Stimulated activated CD8-positive, alpha-beta memory T cell treated with anti-CD3 and anti-CD28 coated beads, Interleukin-4, amount 100 ng/mL, for 1 hour (primary cell): ENCODE measurements at places on chromosomes 2 and 18.

- no peak for DNase-seq
Measured at GRCh38 chr2:215313255-215313613, 1.4 kb downstream of the ATIC start.

DNA sequence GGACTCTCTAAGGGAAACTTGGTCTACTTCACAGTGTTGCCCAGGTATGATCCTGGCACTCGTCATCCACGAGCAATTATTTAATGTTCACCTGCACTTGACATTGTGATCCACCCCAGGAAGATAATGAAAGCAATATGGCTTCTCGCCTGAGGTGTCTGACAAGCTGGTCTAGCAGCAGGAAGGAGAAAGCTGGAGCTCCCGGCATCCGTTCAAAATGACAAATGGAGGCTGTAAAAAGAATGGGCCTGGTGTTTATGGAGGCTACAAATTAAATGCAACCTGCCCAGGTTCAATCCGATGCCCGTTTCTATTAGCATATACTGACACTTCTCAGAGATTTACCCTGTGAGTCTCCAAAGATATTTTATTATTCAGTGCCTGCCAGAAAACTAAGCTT is 317.6 kb downstream of the CTNNA2 start:
- no peak for DNase-seq

- no peak for DNase-seq
Measured at GRCh38 chr2:105181282-105181681, 60.3 kb upstream of the GPR45 start.

DNA sequence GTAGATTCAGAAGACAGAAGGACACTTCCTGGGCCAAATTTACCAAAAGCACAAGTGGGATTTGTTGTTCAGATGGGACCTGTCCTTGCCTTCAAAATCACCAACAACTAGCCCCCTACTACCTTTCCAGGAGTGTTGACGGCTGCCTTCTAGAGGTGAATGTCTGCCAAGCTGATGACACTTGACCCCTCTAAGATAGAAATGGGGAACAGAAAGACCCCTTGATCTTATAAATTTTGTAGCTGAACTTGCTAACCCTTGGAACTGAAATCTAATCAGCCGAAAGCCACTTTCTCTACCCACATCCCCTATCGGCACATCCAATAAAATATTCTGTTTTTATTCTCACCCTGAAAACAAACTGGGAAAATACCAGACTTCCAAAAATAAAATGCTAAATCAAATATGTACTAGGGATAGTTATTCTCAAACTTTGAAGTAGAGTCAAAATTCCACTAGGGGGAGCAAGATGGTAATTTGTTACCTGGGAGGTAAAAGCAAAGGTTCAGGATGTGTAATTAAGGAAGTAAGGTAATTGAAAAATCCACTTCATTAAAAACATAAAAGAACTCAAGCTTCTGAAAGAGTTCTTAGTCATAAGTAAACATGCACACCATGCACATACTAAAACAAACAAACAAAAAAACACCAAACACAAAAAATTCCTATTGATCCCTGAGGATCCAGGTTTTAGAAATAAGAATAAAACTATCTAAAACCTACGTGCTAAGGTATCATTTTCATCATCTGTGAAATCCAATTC is 119.2 kb downstream of the ANKRD44 start:
- DNase-seq: no peak

DNA sequence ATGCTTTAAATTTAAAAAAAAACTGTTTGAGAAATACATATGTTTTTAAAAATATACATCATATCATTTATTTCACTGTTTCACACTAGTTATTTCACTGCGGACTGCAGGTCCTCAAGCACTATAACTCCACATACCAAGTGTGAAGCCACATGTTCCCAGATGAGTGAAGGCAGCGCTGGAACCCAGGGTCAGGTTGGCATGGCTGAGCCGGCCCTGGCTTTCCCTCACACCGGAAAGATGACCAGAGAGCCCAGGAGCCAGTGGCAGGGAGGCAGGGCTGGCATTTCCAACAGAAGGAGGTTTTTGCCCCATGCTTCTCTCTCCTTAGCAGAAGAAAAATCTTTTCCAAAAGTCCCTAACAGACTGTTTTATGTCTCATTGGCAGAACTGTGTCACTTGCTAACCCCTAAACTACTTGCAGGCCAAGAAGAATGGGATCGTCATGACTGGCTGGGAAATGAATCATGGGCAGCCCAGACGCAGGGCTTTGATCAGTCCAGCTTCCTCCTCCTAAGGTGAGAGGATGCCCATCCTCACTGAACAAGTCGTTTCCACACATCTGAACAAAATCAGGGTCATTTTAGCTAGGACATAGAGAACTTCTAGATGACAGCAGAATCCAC is 287.6 kb upstream of the HNRNPA3 start:
- DNase-seq: no peak

DNA sequence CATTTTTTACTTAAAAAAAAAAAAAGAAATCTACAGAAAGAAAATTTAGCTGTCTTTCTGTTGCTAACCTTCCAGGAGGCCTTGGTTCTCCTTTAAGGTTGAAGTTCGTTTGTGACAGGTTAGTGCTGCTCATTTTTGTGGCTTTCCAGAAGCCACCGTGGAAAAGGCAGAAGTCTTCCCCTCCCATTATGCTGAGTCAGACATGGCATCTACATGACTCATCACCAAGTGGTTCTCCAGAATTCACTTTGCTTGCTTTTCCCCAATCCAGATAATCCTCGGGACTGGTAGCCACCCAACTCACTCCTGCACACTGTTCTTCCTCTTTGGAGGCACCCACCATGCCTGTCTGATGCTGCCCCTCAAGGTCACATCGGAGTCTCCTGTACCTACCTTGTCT is 228.7 kb downstream of the PIK3C3 start:
- DNase-seq: no peak

DNA sequence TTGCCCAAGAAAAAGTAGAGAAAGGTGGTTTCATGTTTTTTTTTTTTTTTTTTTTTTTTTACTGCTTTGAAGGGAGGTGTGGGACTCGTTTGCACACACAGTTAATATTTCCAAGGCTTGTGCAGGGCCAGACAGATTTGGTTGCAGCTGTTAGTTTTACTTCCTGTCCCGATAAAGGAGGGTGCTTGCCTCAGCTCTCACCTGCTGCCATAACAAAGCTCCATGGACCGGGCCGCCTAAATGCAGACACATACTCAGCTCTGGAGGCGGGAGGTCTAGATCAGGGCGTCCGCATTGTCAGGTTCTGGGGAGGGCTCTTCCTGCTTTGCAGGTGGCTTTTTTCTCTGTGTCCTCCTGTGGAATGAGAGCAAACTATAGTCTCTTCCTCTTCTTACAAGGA is 69.9 kb downstream of the ODC1 start:
- DNase-seq: no peak

GRCh38 chr18:67672155-67672554 is 155.6 kb upstream of the DSEL start:
- no peak for DNase-seq

DNA sequence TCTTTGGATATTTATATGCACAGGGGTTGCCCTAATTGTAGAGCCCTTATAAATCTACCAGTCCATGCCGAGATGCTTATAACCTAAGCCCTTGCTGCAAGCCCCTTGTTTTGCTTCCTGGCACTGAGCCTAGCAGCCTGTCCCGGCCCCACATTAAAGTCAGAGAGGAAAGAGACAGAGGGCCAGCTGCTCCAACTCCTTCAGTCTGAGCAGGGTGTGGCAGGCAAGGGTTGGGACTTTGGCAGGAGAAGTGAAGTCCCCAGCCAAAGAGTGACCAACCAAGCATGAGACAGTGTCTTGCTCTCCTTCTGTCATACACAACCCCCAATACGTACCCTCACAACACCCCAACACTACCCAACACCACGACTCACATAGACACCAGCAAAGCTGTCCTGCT is 54.7 kb upstream of the FZD7 start:
- no peak for DNase-seq

DNA sequence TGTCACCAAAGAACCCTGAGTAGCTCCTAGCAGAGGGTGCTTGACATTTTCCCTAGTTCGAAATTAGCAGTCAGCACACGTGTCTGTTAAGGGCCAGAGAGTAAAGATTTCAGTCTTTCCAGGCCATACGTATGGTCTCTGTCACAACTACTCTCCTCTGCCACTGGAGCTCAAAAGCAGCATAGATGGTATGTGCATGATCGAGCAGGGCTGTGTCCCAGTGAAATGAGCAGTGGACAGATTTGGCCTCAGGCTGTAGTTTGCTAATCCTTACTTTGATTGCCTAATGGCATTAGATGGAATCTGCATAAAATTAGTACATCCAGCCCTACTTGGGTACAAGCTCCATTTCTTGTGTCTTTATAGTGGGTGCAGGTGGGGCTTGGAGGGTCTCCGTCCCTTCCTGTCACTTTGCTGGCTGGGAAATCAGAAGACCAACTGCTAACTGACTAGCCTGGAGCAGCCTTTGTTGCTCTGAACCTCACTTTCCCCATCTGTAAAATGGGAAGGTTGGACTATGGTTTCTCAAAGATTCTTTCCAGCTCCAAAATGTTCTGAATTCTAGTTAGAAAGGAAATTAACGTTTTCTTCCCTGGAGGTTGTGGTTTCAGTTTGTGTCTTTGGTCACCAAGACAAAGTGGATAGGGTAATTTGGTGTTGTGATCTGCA is 108.5 kb downstream of the GLI2 start:
- DNase-seq: no peak

- DNase-seq: no peak
Measured at GRCh38 chr2:239955989-239956817, 68.9 kb downstream of the NDUFA10 start.

GRCh38 chr18:29512761-29513160 is 1335.8 kb upstream of the CDH2 start:
- no peak for DNase-seq

- no peak for DNase-seq
Measured at GRCh38 chr2:232623768-232624765, 9.3 kb upstream of the EFHD1 start.
